Prostate gland (tissue), 2 donors: ENCODE measurements at places on chromosomes 3 and 15. TPM values are rescaled to one million over a fixed set of nuclear protein-coding genes. Genes with fewer than 3 reads are reported as not detected.

DNA sequence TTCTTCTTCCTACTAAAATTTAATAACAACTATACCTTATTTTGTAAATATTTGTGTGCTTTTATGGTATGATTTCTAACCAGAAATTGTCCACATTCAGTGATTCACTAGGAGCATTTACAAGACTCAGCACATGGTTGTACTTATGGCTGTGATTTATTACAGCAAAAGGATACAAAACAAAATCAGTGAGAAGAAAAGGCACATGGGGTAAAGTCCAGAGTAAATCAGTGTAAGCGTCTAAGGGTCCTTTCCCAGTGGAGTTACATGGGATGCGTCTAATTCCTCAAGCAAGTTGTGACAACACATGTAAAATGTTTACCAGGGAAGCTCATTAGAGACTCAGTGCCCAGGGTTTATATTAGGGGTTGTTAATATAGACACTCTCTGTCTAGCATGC, 31.1 kb downstream of the RNF13 start:
- H3K4me3 ChIP-seq, result no peak overlapping the region
- no peak overlapping the region for H3K27ac ChIP-seq
- H3K36me3 ChIP-seq, result no peaks in the 10 kb centered on the region
- no peaks in the 10 kb centered on the region for H3K27me3 ChIP-seq
- no peak for DNase-seq
- H3K4me1 ChIP-seq, result no peaks in the 10 kb centered on the region

- H3K36me3 ChIP-seq, result no peaks in the 10 kb centered on the region
- H3K27ac ChIP-seq, result no peak overlapping the region
- no peaks in the 10 kb centered on the region for H3K4me1 ChIP-seq
These were observed 41.4 kb downstream of the FSIP1 start for GRCh38 chr15:39741258-39741657.

GRCh38 chr3:43327582-43327979, 41.2 kb downstream of the SNRK start:
- no peak overlapping the region for H3K4me3 ChIP-seq
- no peaks in the 10 kb centered on the region for H3K27me3 ChIP-seq
- no peak overlapping the region for H3K27ac ChIP-seq
- H3K4me1 ChIP-seq, result peaks cover 3% of the 10 kb centered on the region

DNA sequence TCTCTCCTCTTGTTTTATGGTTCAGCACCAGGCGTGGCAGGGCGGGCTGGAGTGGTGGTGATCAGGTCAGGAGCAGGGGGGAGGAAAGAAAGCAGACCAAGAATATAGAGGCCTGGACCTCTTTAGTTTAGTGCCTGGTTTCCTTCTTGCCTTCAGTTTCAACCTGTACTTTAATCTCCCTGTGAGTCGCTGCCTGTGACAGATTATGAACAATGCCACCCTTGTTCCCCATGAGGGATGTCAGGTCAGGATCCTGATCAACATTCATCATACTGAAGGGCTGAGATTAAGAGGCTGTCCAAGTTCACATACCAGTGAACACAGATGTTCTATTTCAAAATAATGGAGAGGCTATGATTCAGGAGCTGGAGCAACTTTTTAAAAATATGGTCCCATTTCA, 11.4 kb downstream of the ENTPD3 start:
- no peaks in the 10 kb centered on the region for H3K27me3 ChIP-seq
- no peaks in the 10 kb centered on the region for H3K4me1 ChIP-seq
- H3K27ac ChIP-seq, result no peak overlapping the region
- no peak for DNase-seq
- no peak overlapping the region for H3K4me3 ChIP-seq
- H3K36me3 ChIP-seq, result no peaks in the 10 kb centered on the region

DNA sequence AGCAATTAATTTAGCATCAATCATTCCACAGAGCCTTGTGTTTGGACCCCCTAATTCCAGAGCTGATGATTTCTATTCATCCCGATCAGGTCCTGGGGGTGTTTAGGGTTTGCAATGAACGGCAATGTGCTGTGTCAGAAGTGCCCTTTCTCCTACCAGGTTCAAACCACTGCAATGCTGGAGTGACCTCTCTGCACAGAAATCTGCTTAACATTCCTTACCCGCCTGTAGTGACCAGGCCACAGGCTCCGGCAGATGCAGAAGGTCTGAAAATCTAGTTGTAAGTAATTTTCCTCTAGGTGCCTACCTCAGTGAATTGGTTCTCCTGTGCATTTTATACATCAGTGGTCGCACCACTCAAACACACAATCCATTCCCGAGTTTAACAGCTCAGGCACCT, 725.3 kb upstream of the CFAP20DC start:
- no peaks in the 10 kb centered on the region for H3K4me1 ChIP-seq
- no peak for DNase-seq
- no peak overlapping the region for H3K4me3 ChIP-seq
- no peaks in the 10 kb centered on the region for H3K36me3 ChIP-seq

Gene STRC
- total RNA-seq, result 3.5 TPM

Gene GOLGA8R
- total RNA-seq, result 3.7 TPM

DNA sequence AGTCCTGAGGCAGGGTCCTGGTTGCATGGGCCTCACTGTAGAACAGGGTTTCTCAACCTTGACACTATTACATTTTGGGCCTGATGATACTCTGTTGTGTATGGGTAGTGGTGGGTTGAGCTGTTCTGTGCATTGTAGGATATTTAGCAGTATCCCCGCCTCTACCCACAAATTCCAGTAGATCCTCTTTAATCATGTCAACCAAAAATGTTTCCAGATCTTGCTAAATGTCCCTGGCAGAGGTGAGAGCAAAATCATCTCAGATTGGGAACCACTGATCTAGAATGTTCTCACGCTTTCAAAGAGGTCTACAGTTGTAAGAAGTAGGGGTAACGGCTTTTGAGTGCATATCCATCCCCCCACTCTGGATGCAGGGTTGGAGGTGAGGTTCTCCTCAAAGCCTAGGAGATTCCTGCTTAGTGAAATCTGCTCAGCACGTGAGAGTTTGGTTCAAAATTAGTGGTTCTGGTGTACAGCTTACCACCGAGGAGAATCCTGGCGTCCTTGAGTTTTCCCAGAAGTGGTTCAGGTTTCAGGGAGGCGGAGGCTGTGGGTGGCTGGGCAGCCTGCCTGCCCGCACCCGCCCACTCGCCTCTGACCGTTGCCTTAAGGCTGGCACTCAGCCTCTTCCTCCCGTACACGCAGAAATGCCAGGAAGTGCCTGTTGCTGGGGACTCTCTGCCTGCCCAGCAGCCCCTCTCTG, 5.3 kb downstream of the ACVR2B start:
- no peak overlapping the region for H3K4me3 ChIP-seq
- peak; percentile 72 for DNase-seq
- no peaks in the 10 kb centered on the region for H3K27me3 ChIP-seq
- peak overlapping the region; percentile 62 for H3K27ac ChIP-seq
- H3K4me1 ChIP-seq, result peaks cover 13% of the 10 kb centered on the region

GRCh38 chr3:19662486-19662885, 271.5 kb downstream of the EFHB start:
- H3K4me3 ChIP-seq, result no peak overlapping the region
- no peak overlapping the region for H3K27ac ChIP-seq
- H3K36me3 ChIP-seq, result no peaks in the 10 kb centered on the region
- no peak for DNase-seq
- no peaks in the 10 kb centered on the region for H3K27me3 ChIP-seq
- no peaks in the 10 kb centered on the region for H3K4me1 ChIP-seq

GRCh38 chr3:55373423-55373822, 113.7 kb downstream of the WNT5A start:
- no peaks in the 10 kb centered on the region for H3K36me3 ChIP-seq
- no peak for DNase-seq
- no peaks in the 10 kb centered on the region for H3K27me3 ChIP-seq

Gene CFAP20DC
- 0.36 TPM for total RNA-seq

Gene TMEM40
- 8.5 TPM for total RNA-seq

DNA sequence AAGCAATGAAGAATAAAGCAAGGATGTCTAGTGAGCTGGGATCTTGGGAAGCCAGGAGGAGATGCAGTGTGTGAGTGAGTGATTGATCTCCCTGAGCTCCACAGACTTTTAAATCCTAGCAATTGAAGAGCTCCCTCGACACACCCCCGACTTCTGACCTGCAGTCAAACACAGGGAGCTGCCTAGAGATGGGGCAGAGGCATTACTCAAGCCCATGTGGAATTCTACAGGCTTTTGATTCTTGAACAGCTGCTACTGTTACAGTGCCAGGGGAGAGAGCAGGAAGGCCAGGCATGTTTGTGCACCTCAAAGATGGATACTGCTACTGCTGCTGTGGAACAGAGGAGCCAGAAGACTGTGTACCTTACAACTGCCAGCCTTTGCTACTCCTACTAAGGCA, 1403.1 kb upstream of the ALCAM start:
- H3K4me1 ChIP-seq, result no peaks in the 10 kb centered on the region
- no peaks in the 10 kb centered on the region for H3K27me3 ChIP-seq
- no peak overlapping the region for H3K4me3 ChIP-seq
- no peaks in the 10 kb centered on the region for H3K36me3 ChIP-seq

Gene LEO1
- total RNA-seq, result 24.2 TPM

DNA sequence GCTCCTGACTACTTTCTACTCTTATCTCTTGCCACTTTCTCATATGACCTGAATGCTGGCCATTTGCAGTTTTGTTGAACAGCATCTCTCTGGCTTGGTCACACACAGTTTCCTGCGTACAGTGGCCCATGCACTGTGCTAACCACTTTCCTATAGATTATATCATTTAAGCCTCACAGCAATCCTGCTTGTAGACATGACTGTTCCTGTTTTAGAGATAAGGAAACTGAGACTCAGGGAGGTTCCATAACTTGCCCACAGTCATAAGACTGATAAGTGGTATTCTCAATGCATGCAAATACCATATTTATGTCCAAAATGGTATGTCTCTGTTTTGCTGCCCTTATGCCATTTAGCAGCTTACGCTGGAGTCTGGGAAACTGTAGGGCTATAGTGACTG, 229.5 kb downstream of the NR1D2 start:
- no peaks in the 10 kb centered on the region for H3K4me1 ChIP-seq
- no peaks in the 10 kb centered on the region for H3K27me3 ChIP-seq
- no peak overlapping the region for H3K27ac ChIP-seq
- no peak for DNase-seq

DNA sequence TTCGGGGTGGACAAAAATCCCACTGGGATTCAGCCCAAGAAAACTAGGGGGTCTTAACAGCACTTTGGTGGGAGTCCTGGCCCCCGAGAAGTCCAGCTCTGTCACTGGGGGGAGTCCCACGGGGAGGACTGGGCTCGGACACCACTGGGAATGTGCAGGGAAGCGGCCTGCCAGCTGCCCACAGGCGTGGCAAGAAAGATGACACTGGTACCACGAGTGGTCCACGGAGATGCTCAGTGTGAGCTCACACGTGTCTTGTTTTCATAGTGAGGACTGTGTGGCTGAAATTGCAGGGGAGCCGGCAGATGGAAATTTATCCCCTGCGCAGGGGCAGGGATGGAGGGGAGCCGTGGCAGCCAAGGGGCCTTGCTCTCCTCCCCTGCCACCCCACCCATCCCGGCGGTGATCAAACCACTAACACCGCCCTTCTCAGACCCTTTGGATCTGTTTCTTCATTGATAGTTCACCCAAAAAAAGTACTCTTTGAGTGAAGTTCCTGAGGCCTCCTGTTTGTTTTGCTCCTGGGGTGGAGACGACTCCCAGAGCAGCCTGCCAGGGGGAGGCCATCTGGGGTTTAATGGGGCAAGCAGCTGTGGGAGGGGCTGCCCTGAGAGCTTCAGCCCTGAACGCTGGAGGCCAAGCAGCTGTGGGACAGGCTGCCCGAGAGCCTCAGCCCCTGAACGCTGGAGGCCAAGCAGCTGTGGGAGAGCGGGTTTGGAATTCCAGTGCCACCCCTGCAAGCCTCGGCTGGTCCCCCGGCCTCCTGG, 130.9 kb downstream of the LRRK1 start:
- DNase-seq, result no peak
- no peaks in the 10 kb centered on the region for H3K4me1 ChIP-seq
- no peak overlapping the region for H3K4me3 ChIP-seq
- H3K27me3 ChIP-seq, result no peaks in the 10 kb centered on the region
- H3K27ac ChIP-seq, result no peak overlapping the region

DNA sequence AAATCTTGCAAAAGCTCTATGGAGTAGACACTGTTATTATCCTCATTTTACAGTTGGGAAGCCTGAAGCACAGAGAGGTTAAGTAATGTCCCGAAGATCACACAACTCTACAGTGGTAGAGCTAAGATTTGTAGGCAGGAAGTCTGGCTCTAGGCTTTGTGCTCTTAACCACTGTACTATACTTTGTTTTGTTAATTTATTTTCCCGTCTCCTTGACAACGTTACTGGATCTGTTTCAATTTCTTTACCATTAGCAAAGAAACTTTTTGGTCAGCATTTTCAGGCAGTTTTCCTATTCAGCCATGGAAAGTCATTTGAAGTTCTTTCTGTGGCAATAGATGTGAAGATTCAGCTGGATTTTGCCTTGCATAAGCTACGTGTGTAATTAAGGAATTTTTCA, 51.7 kb downstream of the OTOL1 start:
- no peaks in the 10 kb centered on the region for H3K4me1 ChIP-seq
- no peaks in the 10 kb centered on the region for H3K27me3 ChIP-seq
- no peak overlapping the region for H3K4me3 ChIP-seq
- H3K27ac ChIP-seq, result no peak overlapping the region
- no peak for DNase-seq

- no peak for DNase-seq
- H3K4me3 ChIP-seq, result no peak overlapping the region
These were observed 181.5 kb upstream of the LYSMD4 start for GRCh38 chr15:99914723-99915122.

DNA sequence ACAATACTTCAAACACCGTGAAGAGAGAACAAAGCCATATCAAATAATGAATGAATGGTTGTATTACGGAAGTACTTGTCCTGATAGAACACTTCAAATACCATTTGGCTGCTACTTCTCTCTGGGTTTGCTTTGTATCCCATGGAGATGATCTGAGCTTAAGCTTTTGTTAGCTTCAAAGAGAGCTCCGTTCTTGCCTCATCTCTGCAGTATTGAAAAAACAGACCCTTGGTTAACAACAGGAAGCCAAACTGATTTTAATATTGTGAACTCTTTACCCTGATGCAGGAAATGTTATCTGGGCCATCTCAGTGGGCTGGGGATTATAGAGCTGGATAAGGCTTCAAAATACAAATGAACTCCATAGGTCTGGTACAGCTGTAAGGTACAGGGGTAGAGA, 101.0 kb downstream of the CHL1 start:
- H3K4me3 ChIP-seq, result no peak overlapping the region
- H3K27me3 ChIP-seq, result no peaks in the 10 kb centered on the region
- no peak overlapping the region for H3K27ac ChIP-seq
- no peaks in the 10 kb centered on the region for H3K4me1 ChIP-seq
- no peak for DNase-seq
- H3K36me3 ChIP-seq, result no peaks in the 10 kb centered on the region

DNA sequence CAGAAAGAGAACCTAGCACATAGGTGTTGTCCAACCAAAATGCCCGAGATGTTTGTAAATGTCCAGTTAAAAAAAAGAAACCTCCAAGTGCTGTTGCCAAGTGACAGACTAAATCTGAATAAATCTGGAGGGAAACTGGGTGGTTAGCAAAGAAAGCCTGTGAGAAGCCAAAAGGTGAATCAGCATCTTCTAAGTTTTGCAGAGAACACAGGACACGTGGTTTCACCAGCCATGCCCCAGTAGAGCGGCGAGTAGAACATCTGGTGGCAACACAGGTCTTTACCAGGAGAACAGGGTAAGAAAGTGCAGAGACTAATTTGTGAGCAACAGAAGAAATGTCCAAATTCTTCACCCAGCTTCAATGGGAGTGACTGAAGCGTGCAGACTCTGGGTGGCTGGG, 986.0 kb downstream of the ROBO2 start:
- no peaks in the 10 kb centered on the region for H3K36me3 ChIP-seq
- H3K27me3 ChIP-seq, result no peaks in the 10 kb centered on the region
- no peak overlapping the region for H3K27ac ChIP-seq
- no peaks in the 10 kb centered on the region for H3K4me1 ChIP-seq
- no peak overlapping the region for H3K4me3 ChIP-seq

- H3K27me3 ChIP-seq, result no peaks in the 10 kb centered on the region
- no peak for DNase-seq
- no peaks in the 10 kb centered on the region for H3K4me1 ChIP-seq
- H3K4me3 ChIP-seq, result no peak overlapping the region
- H3K27ac ChIP-seq, result no peak overlapping the region
These were observed 121.9 kb downstream of the NEO1 start for GRCh38 chr15:73174171-73174570.
